B cell (primary cell): ENCODE measurements at places on chromosomes 5 and 9.

DNA sequence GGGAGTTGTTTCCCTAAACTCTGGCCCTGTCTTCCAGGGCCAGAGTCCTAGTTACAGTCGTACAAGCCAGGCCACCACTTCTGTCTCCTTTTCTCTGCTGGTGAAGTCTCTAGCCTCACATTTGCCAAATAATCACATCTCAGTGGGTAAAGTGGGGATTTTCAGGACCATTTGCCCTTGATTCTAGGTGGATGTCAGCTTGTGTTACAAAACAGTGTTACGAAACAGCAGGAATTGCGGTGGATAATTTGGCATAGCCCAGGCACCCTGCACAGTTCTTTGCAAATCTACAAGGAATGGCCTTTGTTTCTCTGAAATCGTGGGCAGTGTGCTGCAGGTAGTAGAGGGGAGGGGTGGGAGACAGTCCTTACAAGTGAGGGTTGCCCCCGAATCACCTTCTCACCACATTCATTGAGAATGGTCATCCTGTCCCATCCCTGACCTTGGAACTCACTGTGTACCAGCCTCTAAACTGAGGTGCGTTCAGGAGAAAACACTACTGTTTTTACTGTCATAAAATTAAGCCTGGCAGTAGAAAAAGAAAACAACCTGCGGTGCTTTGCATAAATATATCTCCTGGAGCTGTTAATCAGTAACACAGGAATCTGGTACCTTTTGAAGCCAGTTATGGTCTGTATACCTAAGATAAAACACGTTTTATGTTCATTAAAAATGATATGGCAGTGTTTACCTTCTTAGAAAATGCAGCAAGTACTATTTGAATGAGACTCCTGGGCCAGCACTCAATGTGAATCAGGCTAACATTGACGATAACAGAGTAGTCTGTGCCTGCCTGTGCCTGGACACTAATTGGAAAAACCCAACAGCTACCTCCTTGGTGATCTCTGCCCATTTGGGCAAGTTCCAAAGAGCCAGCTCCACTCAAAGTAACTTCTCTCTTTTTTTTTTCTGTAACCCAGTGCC, 44.3 kb downstream of the CYSTM1 start:
- DNase-seq: no peak

GRCh38 chr9:87309236-87309635, 188.4 kb upstream of the DAPK1 start:
- no peak for DNase-seq

DNA sequence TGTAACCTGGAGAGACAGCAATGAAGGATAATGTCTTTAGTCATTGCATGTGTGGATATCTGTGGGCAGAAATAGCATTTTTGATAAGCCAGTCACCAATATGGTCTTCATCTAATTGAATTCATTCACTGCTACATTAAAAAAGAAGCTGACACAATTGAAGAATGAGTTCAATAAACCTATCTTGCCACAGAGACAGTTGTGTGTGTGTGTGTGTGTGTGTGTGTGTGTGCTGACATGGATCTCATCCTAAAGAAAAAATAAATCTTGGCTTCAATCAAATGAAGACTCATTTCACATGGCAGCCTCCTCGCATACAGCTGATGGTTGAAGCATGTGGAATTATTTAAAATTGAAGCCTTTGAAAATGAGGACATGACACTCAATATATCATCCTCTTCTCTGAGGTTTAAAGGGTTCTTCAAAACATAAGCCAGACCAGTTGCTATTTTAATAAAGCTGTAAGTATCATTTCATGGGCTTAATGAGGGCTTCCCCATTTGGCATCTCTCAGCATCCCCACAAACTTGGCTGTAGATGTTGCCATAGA, 118.5 kb upstream of the PTPN3 start:
- DNase-seq: no peak

DNA sequence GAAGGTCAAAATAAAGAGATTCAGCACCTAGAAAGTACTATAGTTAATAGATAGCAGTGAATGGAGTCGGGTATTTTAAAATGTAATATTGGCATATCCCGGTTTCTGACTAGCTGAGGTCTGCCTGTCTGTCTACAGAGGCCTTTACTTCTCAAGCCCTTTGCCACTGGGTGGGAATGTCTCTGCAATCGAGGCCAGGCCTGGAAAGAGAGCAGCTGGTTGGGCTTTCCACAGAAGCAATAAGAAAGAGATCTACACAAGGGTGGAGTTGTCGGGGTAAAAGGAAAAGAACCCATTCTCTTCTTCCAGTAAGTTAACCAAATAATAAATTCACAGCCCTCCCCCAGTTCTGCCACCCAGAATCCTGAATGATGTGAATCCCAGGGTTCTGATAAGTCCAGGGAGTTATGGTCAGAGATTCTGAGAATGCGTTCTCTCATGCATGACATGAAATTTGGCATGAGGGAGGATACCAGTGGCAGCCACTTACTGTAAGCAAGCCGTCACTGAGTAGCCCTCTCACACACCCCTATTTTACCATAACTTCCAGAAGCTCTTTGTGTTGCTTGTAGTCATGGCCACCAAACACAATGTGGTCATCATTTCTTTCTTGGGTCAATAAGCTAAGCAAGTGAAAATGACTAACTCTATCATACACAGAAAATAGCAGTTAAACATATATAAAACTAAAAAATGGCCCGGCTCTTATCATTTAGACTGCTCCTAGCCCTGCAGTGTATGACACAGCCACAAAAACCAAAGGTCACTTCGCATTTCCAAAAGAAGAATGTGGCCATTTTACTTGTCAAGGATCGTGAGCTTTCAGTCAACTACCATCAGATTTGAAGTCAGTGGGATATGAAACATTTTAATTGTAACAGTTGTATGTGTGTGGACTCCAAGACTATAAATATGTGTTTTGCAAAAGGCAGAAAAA, 185.0 kb downstream of the GLIS3 start:
- no peak for DNase-seq

DNA sequence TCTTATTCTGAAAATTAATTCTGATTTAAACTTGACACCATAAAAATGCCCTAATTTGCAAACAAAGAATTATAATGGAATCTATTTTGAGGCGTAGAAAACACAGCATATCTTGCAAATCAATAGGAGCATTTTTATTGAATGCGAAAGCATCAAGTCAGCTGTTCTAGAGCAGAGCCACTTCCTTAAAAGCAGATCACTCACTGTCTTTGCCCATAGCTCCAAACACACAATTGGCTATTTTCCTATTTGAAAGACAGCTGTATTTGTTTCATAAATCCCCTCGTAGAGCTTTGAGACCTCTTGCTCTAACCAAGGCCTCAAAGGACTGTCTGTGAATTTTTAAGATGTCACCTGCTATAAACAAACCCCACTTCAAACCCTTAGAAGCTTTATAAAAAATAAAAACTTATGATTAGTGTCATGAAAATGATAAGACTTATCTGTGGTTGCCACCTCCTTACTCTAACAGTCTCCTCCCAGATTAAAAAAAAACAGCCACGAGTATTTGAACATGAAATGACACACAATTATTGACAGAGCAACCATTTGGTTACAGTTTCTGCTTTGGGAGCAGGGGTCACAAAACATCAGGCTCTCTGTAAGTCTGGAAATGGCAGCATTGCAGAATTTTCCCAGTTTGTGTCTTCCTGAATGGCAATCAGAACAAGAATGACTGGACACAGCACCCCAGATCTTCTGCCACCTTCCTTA, 75.6 kb upstream of the RASEF start:
- DNase-seq: no peak
